T-helper 2 cell treated with Interferon-gamma antibody and Interleukin-4, amounts not matched to agents 5 μg/mL and 100 μg/mL, for 36 hours (primary cell): ENCODE measurements at places on chromosomes 6 and 20.
A peak's percentile ranks its signal among the peaks of the same experiment; 100 is the strongest.

DNA sequence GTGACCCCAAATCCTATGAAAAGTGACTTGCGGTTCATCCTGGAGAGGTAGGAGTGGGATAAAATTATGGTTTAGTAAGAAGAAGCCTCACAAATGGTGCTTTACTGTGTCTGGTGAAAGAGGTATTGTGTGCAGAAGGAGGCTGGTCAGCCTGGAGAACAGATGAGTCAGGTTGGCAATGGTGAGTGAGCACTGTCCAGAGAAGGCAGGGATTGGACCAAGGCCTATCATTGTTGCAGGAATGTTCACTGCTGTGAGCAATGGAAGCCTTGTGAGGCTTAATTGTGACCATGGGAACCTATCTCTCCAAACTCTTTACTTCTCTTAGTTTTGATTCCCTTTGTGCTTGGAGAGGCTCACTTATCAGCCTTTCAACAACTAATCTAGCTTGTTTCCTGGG lies 89.0 kb upstream of the KCNK16 start:
- DNase-seq = no peak

- DNase-seq = no peak
These were observed 6.3 kb downstream of the BMP6 start for GRCh38 chr6:7732228-7732627.

DNA sequence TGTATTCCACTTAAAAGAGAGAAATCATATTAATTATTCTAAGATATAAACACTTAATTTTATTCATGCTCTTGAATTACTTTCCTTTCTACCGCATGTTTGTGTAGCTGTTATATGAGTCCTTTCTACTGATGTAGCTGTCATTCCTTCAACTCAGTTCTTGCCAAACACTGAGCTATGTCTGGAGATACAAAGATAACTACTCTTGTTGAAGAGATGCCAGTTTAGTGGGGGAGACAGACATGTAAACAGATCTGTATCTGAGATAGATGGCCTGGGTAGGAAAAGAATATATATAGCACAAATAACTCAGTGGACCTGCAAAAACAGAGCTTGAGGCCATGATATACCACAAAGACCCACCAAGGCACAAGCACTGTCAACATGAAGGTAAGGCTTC lies 157.3 kb downstream of the BTBD9 start:
- DNase-seq = no peak

- no peak for DNase-seq
These were observed 164.8 kb downstream of the BACH2 start for GRCh38 chr6:90131614-90132423.

- DNase-seq = no peak
These were observed 183.9 kb upstream of the JARID2 start for GRCh38 chr6:15061908-15062515.

GRCh38 chr20:58890518-58891085 lies 38.1 kb downstream of the GNAS start:
- DNase-seq = peak; percentile 57

- DNase-seq = peak; percentile 97
These were observed at the start of gene UQCC2 for GRCh38 chr6:33711140-33712129. TSS of gene UQCC2 (minus strand) at chr6:33711700. CDS start at chr6:33711686, 14 bp downstream.

DNA sequence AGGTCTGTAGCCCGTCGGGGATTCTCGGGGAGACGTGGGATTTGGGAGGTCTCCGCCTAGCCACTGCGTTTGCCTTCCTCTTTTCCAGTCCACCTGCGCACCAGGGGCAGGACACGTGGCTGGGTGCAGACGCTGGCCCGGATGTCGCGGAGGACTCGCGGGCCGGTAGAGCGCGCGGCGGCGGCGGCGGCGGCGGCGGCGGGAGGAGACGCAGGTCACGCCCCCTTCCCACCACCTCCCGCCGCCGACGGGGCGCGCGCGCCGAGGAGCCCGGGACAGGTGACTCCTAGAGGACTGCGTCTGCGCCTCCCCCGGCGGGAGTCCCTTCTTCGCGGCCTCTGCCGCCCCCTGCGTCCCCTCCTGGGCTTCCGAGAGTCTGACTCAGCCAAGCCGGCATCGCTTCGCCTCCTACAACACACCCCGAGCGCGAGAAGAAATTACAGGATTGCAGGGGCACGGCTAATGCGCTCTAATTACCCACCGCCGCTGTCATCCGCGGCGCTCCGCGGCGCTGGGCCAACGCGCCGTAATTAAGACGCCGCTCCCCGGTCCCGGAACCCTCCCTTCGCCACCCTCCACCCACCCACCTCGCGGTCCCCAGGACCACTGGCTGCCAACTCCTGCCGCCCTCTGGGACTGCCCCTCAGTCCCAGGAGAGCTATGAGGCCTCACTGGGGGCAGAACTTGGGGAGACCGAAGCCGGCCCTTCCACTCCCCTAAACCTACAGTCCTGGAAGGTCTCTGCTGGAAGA lies 124.5 kb downstream of the MRPL14 start:
- peak; percentile 70 for DNase-seq

- DNase-seq = no peak
These were observed 276.3 kb upstream of the AGPAT4 start for GRCh38 chr6:161549977-161550655.

DNA sequence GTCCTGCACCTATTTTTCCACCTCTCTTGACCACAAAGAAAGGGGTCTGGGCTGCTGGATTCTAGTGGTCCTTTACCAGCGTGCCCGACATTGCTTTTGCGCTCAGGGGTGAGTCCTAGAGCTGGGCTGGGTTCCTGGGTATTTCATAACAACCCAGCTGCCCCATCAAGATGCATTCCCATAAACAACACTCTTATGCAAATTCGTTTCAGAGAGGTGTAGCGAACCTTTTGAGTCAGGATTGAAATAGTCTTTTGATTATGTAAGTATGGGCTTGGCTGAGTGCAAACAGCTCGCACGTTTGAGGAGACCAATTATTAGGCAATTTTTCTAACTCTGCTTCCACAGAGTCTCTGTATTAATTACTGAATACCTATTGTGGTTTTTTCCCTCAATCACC lies 13.7 kb downstream of the ACOT13 start:
- DNase-seq = no peak

- DNase-seq = no peak
These were observed 46.1 kb upstream of the PBOV1 start for GRCh38 chr6:138264372-138264880.

DNA sequence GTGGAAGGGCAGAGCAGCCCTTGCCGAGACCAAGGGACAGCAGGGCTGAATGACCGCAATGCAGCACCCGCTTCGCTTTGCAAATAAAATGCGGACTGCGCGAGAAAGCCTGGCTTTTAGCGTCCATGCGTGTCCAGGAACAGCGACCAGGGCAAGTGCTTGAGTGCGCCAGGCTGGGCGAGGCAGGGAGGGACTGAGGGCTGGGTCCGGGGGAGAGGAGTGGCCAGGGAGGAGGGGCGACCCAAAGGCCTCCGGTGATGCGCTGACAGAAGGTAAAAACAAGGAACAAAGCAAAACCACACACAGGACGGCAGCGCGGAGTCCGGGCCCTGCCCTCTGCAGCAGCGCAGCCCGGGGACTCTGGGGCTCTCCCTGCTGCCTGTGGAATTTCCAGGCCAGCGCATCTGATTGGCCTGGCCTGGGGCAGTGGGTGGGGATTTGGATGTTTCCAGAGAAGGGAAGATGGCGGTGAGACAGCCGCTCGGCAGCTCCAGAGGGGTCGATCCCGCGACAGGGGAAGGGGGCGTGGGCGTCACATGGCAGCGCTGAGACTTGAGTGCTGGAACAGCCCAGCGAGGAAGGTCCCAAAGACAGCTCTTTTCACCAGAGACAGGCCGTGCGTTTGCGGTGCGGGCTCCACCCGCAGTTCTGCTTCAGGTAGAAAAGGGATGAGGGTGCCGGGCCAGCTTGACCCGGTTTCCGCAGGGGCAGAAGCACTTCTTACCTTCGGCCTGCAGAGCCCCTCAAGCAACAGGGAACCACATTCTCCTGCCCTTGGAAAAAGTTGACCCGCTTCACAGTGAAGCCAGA lies 51.8 kb downstream of the SSR1 start:
- DNase-seq = peak; percentile 68

GRCh38 chr20:49426873-49427272 lies 55.6 kb downstream of the KCNB1 start:
- no peak for DNase-seq
